ENCODE measurements at places on chromosomes 7 and 10. TPM values are rescaled to one million over a fixed set of nuclear protein-coding genes. Genes with fewer than 3 reads are reported as not detected.
A peak's percentile ranks its signal among the peaks of the same experiment; 100 is the strongest.

PRTFDC1 gene
- total RNA-seq = 2.3 TPM

IL15RA gene
- total RNA-seq = 17.6 TPM

ACSM6 gene
- total RNA-seq = not detected

PRPS1L1 gene
- not detected for total RNA-seq

PILRA gene
- 2.3 TPM for total RNA-seq

ZNF239 gene
- total RNA-seq = 3.1 TPM

STEAP1 gene
- total RNA-seq = 0.84 TPM

ASZ1 gene
- total RNA-seq = not detected

- peaks cover 3% of the 10 kb centered on the region for H3K4me1 ChIP-seq
- H3K36me3 ChIP-seq = no peaks in the 10 kb centered on the region
- H3K4me3 ChIP-seq = no peak overlapping the region
- no peak for DNase-seq
- no peak overlapping the region for H3K27ac ChIP-seq
Measured at GRCh38 chr7:142554560-142555532, 194.4 kb upstream of the PRSS1 start.

- no peak overlapping the region for H3K4me3 ChIP-seq
- H3K36me3 ChIP-seq = no peaks in the 10 kb centered on the region
- DNase-seq = no peak
- H3K27me3 ChIP-seq = peaks cover 11% of the 10 kb centered on the region
Measured at GRCh38 chr10:123097039-123097438, 38.7 kb upstream of the HMX3 start.

GRCh38 chr10:44975431-44976331 lies 2.9 kb downstream of the DEPP1 start:
- no peaks in the 10 kb centered on the region for H3K27me3 ChIP-seq
- peak overlapping the region; percentile 89 for H3K27ac ChIP-seq
- H3K36me3 ChIP-seq = no peaks in the 10 kb centered on the region
- peak overlapping the region; percentile 78 for H3K4me3 ChIP-seq
- DNase-seq = no peak
- peaks cover 55% of the 10 kb centered on the region for H3K4me1 ChIP-seq

GRCh38 chr7:55255496-55256445 lies 109.4 kb upstream of the LANCL2 start:
- H3K36me3 ChIP-seq = no peaks in the 10 kb centered on the region
- peak overlapping the region; percentile 25 for H3K27ac ChIP-seq
- peaks cover 5% of the 10 kb centered on the region for H3K4me1 ChIP-seq
- H3K4me3 ChIP-seq = peak overlapping the region; percentile 65

GRCh38 chr10:71258446-71259145 lies 46.2 kb downstream of the UNC5B start:
- H3K4me1 ChIP-seq = peaks cover 35% of the 10 kb centered on the region
- DNase-seq = no peak
- H3K36me3 ChIP-seq = no peaks in the 10 kb centered on the region
- no peaks in the 10 kb centered on the region for H3K27me3 ChIP-seq

GRCh38 chr7:70701477-70701876 lies 430.5 kb upstream of the GALNT17 start:
- H3K27ac ChIP-seq = no peak overlapping the region
- H3K4me1 ChIP-seq = peaks cover 12% of the 10 kb centered on the region
- H3K27me3 ChIP-seq = no peaks in the 10 kb centered on the region

DNA sequence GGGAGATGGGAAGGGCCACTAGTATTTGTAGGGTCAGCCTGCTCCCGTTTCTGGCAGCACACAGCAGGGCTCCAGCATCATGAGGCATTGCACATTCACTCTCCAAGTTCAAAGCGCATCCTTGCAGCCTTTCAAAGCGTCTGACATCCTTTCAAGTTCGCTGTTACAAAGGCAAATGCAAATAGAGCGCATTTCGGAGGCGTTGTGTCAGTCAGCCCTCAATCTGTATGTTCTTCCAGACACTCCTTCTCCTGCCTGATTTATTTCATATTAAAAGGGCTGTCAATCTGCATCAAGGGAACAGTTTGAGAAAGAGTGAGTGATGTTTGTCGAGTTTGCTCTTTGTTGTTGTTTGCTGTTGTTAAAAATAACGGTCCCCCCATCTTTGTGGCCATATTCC lies 188.5 kb downstream of the SNX10 start:
- H3K27ac ChIP-seq = no peak overlapping the region
- no peaks in the 10 kb centered on the region for H3K36me3 ChIP-seq
- no peak overlapping the region for H3K4me3 ChIP-seq

DNA sequence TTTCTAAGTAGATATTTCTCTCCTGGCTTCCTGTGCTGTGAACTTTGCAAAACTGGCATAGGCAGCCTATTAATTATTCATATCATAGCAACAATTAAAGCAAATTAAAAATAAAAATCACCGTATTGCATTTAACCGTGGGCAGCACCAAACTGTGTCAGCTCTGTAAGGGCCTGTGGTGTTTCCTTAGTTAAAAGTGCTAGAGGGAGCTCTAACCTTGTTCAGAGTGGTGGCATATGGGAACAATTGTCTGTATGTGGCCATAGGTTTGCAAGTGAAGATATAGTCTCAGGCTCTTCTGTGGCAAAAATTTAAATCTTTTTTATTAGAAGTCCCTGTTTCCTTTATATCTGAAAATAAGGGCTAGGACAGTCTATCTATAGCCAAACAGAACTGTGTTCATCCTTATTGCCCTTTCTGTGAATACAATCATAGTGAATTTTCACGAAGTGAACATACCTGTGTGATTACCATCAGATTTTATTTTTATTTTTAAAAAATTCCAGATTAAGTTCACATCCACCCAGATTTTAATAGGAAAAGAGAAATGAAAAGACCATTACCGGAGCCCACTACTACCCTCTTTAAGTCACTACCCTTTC lies 92.6 kb downstream of the POLL start:
- DNase-seq = no peak
- H3K27ac ChIP-seq = no peak overlapping the region
- H3K27me3 ChIP-seq = no peaks in the 10 kb centered on the region
- no peak overlapping the region for H3K4me3 ChIP-seq

- no peak for DNase-seq
- no peak overlapping the region for H3K27ac ChIP-seq
- no peaks in the 10 kb centered on the region for H3K4me1 ChIP-seq
- H3K27me3 ChIP-seq = no peaks in the 10 kb centered on the region
- no peak overlapping the region for H3K4me3 ChIP-seq
- H3K36me3 ChIP-seq = no peaks in the 10 kb centered on the region
Measured at GRCh38 chr10:11533328-11533781, 78.1 kb downstream of the USP6NL start.

DNA sequence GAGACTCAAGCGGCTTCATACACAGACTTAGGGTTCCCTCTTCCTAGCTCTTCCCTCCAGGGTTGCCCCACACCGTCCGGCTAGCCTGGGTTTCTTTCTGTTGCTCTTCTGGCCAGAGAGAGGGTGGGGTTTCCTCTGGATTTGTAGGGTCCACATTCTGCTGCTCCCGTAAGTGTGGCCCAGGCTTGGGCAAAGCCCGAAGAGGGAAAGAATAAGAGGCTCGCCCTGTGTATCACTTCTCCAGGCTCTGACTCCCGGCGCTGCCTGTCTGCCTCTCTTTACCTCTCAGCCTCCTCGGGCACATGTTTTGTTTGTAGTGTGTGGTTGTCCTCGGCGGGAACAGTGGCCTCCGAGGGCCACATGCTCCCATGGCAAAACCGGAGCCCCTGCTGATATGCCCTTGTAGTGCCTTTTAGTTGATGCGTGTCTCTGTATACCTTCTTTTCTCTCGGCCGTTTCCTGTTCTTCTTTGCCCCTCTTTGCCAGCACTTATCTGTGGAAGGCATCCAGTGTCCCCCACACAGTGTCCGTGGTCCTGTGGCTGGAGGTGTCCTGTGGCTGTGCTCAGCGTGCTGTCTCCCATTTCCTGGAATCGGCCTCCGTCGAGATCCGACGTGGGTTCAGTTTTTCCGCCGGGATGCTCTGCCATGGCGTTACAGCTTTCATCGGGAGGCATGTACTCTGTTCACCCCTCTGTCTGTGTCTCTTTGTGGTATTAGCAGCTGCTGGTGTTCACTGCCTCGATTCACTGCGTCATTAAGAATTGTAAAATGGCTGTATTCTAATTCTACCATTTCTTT lies 102.9 kb downstream of the INPP5A start:
- H3K4me3 ChIP-seq = no peak overlapping the region
- DNase-seq = no peak
- no peaks in the 10 kb centered on the region for H3K27me3 ChIP-seq
- H3K36me3 ChIP-seq = no peaks in the 10 kb centered on the region
- no peak overlapping the region for H3K27ac ChIP-seq

DNA sequence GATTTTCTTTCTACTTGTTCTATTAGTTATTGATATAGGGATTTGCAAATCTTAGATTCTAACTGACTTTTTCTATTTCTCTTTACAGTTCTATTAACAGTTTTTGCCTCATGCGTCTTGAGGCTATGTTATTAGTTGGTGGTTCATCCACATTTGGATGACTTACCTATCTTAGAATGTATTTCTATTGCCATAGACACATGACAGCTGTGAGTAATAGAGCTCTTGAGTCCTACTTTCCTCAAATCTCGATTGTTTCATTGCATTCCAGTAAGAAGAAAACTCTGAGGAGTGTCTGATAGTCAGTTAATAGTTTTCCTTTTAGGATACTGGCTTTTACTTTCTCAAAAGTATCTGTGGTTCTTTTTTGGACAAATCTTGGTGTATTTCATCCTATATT lies 241.4 kb upstream of the ZNF32 start:
- no peaks in the 10 kb centered on the region for H3K4me1 ChIP-seq
- H3K27me3 ChIP-seq = no peaks in the 10 kb centered on the region
- DNase-seq = no peak
- no peak overlapping the region for H3K4me3 ChIP-seq
- no peak overlapping the region for H3K27ac ChIP-seq

DNA sequence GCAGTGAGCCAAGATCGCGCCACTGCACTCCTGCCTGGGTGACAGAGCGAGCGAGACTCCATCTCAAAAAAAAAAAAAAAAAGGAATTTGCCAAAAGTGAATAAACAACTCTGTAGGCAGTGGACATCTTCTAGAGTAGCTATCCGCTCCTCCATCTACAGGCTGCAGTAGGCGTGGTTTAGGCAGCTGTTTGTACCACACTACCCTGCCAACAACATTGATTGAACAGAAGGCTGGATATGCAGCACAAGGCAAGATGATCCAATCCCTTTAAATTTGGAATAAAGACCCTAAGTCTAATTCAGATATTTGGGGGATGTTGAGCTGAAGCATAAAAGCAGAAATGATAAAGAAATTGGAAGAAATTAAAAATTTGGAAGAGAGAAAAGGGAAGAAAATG lies 141.6 kb downstream of the TES start:
- peaks cover 33% of the 10 kb centered on the region for H3K4me1 ChIP-seq
- H3K36me3 ChIP-seq = no peaks in the 10 kb centered on the region
- H3K4me3 ChIP-seq = no peak overlapping the region
- no peak for DNase-seq
- H3K27ac ChIP-seq = peak overlapping the region; percentile 29

DNA sequence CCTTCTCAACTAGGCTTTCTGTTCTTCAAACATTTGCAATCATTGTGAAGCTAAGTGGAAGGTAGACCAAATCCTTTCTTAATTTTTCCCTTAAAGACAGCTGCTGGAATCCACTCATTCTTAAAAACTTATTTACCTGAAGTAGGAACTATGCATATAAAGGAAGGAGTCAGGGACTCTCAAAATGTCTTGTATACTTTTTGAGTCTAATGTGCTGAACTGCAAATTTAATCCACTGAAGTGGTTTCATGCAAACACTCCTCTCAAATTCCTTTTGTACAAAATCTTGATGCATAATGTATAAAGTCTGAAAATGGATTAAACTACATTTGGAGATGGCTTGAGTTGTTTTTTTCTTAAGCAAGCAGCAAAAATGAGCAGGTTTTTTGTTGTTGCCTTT lies 118.0 kb downstream of the CABCOCO1 start:
- H3K27ac ChIP-seq = no peak overlapping the region
- H3K36me3 ChIP-seq = no peaks in the 10 kb centered on the region
- no peaks in the 10 kb centered on the region for H3K4me1 ChIP-seq
- no peak overlapping the region for H3K4me3 ChIP-seq

DNA sequence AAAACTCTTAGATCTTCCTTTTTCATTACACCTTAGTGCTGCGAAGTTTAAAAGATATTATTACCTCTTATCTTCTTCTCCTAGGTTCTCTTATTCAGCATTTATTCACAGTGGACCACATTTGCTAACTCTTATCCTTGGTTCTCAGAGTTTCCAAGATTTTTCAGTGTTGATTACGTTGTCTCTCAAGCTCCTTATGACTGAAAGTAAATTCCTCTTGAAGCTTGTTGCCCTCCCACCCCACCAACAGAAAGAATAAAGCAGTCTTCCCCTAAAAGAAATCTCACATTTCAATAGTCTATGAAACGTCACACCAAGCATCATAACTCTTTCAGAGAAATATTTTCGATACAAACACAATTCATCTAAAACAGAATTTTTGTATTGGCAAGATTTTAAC lies 362.5 kb downstream of the MAGI2 start:
- no peak for DNase-seq
- H3K4me3 ChIP-seq = no peak overlapping the region
- H3K36me3 ChIP-seq = no peaks in the 10 kb centered on the region
- no peaks in the 10 kb centered on the region for H3K4me1 ChIP-seq
- no peak overlapping the region for H3K27ac ChIP-seq

DNA sequence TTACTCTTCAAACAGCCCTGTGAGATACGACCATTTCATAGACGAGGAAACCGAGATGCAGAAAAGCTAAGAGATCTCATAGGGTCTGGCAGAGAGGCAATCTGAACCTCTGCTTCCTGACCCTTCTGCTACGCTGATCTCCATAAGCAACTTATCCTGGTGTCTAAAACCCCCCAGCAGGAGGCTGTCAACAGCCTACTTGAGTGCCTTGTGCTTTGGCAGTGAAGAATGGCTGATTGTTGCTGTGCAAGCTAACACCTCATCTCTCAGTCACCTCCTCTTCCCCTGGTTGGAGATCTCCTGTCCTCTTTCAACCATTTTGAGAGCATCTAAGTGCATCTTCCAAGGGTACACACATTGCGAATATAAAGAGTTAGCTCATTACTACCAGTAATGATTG lies 86.2 kb downstream of the AOAH start:
- DNase-seq = no peak
- H3K4me3 ChIP-seq = no peak overlapping the region
- no peaks in the 10 kb centered on the region for H3K4me1 ChIP-seq
- no peaks in the 10 kb centered on the region for H3K27me3 ChIP-seq

- no peak overlapping the region for H3K4me3 ChIP-seq
- DNase-seq = no peak
- H3K4me1 ChIP-seq = peaks cover 11% of the 10 kb centered on the region
- no peak overlapping the region for H3K27ac ChIP-seq
- no peaks in the 10 kb centered on the region for H3K27me3 ChIP-seq
Measured at GRCh38 chr10:77247031-77247990, 390.3 kb downstream of the KCNMA1 start.

DNA sequence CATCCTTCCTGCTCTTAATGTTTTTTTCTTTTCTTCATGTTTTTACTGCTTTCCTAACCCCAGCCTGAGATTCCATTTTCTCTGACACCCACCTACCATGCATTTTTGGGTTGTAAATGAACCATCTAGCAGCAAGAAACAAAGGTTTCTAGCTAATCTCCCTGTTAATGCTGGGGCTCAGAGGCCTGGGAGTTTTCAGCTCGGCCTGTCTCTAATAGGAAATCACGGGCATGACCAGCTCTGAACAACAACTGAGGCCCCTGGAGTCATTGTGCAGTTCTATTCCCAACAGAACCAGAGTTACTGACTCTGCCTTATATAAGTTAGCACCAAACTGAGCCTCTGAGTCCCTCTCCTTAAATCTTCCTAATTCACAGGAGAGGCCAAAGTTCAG lies 134.8 kb downstream of the CFAP58 start:
- peaks cover 10% of the 10 kb centered on the region for H3K4me1 ChIP-seq
- no peak overlapping the region for H3K4me3 ChIP-seq
- H3K27me3 ChIP-seq = no peaks in the 10 kb centered on the region
- no peak overlapping the region for H3K27ac ChIP-seq
- DNase-seq = no peak

- no peaks in the 10 kb centered on the region for H3K36me3 ChIP-seq
- no peak for DNase-seq
- H3K27ac ChIP-seq = no peak overlapping the region
- H3K4me3 ChIP-seq = no peak overlapping the region
- no peaks in the 10 kb centered on the region for H3K4me1 ChIP-seq
Measured at GRCh38 chr7:54111814-54112511, 430.2 kb upstream of the VSTM2A start.
